ENCODE measurements at places on chromosomes 3 and 15.

DNA sequence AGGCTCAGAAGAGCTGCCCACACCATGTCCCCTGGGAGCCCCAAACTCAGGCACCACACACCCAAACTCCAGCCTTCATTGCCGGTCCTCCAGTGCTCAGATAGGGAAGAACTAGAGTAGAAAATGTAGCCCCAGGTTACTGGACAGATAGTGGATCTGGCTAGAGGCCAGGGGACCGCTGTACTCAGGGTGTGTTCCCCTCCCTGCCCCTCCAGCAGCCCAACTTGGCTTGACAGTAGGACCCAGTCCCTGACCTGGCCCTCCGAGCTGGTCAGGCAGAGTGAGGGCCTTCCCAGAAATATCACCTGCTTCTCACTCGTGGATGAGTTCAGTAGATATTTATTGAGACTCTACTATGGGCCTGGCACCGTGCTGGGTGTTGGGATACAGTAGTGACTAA, 100.0 kb downstream of the CORO2B start:
- DNase-seq: no peak

DNA sequence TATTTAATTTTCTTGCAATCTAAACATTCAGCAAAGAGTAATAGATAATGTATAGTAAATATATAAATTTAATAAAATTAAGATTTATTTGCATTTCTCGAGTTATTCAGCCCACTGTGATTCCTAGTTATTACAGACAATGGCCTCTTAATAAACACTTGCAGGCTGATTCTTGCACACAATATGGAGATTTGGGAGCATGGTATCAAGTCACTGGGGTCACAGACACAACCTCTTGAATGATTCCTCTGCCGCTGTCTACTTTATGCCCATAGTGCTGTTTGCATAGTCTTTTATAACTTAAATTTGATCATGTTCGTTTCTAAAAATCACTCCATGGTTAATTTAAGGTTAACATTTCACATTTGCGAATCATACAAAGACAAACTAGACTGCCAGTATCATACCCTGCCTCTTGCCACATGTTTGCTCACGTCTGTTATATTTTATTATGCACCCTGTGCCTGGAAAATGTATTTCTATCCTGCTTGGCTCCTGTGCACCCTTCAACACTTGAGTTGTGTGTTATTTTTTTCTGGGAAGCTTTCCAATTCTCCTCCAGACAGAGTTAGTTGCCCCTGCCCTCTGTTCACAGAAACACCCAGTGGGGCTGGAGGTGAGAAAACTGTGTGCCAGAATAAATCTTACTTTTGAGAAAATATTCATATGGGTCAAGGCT, 206.3 kb upstream of the ROBO1 start:
- DNase-seq: no peak

DNA sequence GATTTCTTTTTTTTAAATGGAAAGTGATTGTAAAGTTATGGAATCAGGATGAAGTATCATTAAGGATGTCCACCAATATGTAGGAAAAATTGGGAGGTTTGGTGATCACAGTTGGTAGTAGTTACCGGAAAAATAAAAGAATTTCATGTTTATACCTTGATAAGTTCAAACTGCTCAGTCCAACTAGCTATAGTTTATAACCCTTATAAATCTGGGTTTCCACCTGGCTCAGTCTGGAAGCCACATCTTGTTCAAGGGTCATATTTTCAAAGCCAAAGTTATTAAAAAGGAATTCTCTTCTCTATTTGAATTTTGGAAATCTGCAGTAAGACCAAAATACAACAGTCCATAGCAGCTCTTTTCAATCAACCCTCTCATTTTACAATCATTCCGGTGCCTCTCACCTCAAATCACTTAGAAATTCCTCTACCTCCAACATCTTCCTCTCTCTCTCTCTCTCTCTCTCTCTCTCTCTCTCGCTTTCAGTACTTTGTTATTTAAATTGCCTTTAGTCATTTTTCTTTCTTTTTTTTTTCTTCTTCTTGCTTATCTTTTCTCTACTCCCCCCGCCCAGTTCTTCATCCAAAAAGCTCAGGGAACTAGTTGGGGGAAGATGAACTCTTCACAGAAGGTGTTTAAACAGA, 186.2 kb upstream of the TBC1D5 start:
- DNase-seq: no peak

- no peak for DNase-seq
Observed at GRCh38 chr15:57198131-57198530, 178.2 kb upstream of the CGNL1 start.

- no peak for DNase-seq
Observed at GRCh38 chr3:13575459-13576061, 26.6 kb downstream of the FBLN2 start.

- DNase-seq: no peak
Observed at GRCh38 chr3:67678665-67679064, 24.3 kb upstream of the SUCLG2 start.

DNA sequence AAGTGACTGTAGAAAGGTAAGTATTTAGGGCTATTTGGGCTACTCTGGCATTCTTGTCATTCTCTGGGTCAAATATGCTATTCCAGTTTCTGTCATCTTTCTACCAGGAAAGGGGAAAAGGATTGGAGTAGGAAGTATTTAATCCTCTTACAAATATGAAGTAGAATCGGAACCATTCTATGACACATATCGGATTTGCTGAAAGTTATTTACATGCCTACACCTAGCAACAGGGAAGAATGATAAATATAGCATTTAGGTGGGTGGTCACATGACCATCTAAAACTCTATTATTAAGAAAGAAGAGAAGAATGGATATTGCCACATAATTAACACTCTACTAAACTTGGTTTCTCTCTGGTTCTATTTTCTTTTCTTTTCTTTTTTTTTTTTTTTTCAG, 1353.1 kb downstream of the ZPLD1 start:
- DNase-seq: no peak
